ENCODE measurements at places on chromosomes 13 and 19.
A peak's percentile ranks its signal among the peaks of the same experiment; 100 is the strongest.

DNA sequence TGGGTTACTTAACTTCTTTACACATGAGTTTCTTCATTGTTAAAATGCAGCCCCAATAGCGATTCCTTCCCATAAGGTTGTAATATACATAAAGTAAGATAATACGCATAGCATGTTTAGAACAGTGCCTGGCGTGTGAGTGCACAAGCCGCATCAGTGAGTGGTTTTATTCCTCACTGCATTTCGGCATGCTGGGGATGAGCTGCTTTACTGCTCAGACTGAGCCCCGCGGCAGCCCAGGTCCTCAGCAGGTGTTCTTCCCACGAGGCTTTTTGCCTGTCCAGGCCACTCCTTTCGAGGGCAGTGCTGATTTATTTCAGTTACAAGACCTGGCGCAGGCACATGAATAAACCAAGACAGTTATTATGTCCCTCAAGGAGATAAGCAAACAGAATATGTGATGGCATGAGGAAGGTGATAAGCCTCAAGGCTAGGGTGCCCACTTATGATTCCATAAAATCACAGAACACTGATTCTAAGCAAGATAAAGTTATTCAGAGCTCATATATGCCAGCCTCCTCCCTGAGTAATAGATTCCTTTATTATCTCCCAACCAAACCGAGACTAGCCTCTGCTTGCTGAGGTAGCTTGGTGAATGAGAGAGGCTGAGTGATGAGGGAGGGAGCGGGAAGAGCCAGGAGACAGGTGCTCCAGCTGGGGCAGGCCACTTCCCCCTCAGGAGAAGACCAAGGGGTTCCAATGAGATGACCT, 505.5 kb downstream of the DIAPH3 start:
- DNase-seq = no peak

DNA sequence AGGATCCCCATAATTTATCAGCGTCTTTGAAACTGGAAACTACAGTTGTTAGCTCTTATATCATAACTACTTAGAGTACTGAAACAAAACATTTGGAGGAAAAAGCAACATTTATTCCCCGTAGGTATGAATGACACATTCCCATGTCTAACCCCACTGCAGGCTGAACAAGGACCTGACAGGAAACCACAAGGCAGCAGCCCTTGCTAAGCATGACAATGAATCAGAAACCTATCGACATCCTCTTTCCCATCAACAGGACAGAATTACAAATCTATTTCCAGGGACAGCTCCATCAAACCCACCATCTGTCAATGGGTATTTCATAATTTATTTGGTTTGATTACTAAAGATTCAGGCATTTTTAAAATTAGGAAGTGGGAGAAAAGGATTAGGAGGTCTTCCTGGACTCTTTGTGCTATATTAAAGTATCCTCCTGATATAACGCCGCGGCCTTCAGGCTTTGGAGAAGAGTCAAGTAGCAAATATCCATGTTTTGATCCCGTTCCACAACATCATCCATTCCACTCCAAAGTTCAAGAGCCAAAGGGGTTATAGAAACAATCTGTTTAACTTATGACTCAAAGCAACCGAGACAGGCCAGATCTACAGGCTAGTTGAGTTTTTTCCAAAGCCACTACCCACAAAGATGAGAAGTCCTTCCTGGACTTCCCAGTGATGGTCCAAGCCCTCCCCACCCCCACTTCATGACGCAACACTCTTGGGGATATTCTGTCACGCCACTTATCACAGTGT, 51.1 kb downstream of the FAM216B start:
- no peak for DNase-seq

GRCh38 chr13:44040070-44040817, 160.5 kb downstream of the LACC1 start:
- no peak for DNase-seq

GRCh38 chr13:108948251-108948671, 318.9 kb downstream of the MYO16 start:
- DNase-seq = no peak

GRCh38 chr19:50311723-50312635, 17.2 kb downstream of the KCNC3 start:
- DNase-seq = peak; percentile 24

DNA sequence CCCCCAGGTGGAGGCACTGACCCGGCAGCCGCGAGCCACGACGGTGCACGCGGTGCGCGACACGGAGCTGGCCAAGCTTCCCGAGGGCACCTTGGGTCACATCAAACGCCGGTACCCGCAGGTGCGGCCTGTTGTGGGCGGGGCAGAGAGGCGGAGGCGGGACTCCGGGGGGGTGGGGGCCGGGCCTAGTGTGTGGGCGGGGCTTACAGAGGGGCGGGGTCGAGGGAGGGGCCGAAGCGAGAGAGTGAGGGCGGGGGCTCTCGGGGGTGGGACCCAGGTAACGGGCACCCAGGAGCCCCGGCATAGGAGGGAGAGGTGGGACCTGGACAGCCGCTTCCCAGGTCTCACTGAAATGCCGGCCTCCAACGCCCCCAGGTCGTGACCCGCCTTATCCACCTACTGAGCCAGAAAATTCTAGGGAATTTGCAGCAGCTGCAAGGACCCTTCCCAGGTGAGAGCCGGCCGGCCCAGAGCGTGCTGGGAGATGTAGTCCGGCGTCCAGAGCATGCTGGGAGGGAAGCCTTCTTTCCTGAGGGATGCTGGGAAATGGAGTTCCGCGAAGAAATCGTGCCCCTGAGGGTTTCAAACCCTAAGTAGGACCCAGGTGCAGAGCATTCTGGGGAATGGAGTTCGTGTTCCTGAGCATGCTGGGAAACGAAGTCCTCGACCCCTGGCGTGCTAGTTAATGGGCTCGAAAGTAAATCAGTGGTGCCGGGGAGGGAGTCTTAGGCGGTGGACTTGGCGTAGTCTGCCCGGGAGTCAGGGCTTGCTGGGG, 15.7 kb downstream of the PNPLA6 start:
- peak; percentile 7 for DNase-seq

GRCh38 chr13:50594276-50595051, 249.0 kb downstream of the DLEU7 start:
- DNase-seq = peak; percentile 67

DNA sequence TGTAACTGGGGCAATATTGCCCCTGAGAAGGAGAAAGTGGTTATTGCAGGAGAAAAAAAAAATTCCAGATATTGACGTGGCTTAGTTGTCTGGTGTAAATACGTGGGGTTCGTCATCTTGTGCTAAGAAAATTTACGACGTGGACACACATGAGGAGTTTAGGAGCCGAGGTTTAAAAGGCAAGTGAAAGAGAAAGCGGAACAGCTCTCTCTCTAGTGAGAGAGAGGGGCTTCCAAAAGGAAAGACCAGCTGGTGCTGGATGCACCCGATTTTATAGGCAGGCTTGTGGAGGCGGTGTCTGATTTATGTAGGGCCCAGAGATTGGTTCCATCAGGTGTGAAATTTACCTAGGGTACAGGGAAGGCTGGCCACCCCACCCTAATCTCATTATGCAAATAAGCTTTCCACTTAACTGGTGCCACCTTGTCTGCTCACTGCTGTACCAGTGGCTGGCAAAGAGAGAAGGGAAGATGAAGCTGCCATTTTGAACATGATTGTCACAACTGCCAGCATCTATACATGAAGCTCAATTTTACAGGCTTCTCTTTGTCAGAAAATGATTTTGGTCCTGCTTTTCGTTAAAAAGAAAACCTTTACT, 845.1 kb downstream of the DACH1 start:
- DNase-seq = peak; percentile 29

- no peak for DNase-seq
Observed at GRCh38 chr13:100790405-100790804, 115.8 kb upstream of the TMTC4 start.

- no peak for DNase-seq
Observed at GRCh38 chr13:39866722-39867121, 211.3 kb downstream of the COG6 start.

All from OCI-M1 (cell line).